ENCODE measurements at places on chromosomes 6 and 20. TPM values are rescaled to one million over a fixed set of nuclear protein-coding genes. Genes with fewer than 3 reads are reported as not detected.
A peak's percentile ranks its signal among the peaks of the same experiment; 100 is the strongest.

DNA sequence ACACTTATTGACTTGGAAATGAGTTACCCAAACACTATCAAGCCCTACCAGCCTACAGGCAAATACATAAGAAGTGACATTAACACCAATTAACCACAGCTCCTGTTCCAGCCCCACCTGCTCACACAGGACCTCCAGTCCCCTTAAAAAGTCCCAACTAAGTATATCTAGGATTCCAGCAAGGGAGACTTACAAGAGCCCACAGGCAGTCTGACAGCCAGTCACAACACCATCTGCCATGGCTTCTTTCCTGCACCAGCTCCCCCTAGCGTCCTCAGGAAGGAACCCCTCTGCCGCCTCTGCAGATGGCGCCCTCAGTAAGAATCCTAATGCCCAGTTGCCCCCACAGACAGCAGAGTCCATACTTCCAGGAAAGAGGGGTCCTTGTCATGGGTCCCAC is 122.1 kb downstream of the HIVEP2 start:
- DNase-seq = peak; percentile 20

GRCh38 chr20:37362231-37362792 is 16.4 kb downstream of the SRC start:
- DNase-seq = no peak

GRCh38 chr6:137863091-137863797 is 3.8 kb upstream of the TNFAIP3 start:
- DNase-seq = peak; percentile 55

B3GAT2 gene
- not detected for polyA plus RNA-seq

EPPIN gene
- not detected for polyA plus RNA-seq

DNA sequence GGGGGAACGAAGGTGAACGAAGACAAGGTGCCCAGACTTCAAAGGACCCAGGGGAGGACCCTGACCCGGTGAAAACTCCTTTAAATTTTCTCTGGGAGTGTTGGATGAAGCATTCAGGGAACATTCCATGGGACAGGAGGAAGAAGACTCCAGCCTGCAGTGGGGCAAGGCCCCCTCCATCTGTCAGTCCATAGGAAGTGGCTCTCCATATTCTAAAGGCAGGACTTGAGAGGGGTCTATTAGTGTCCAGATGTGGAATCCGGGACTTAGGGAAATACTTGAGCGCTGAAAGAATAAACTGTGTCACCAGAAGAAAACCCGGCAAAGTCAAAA is 3.2 kb upstream of the BPIFA2 start:
- DNase-seq = no peak

DNA sequence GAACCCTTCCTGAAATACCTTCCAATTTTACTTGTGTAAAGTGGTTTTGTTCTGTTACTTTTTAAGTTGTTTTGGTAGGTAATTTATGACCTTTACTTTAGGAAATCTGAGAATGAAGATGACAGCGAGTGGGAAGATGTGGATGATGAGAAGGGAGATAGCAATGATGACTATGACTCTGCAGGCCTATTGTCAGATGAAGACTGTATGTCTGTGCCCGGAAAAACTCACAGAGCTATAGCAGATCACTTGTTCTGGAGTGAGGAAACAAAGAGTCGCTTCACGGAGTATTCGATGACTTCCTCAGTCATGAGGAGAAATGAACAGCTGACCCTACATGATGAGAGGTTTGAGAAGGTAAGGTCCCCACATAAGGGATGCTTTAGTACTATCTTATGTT is 6.6 kb upstream of the ZC2HC1B start:
- DNase-seq = no peak

OR2J3 gene
- polyA plus RNA-seq = not detected

GRCh38 chr6:21891080-21891479 is 297.5 kb downstream of the SOX4 start:
- no peak for DNase-seq

- no peak for DNase-seq
These were observed 58.8 kb upstream of the MPC1 start for GRCh38 chr6:166441325-166442078.

DNA sequence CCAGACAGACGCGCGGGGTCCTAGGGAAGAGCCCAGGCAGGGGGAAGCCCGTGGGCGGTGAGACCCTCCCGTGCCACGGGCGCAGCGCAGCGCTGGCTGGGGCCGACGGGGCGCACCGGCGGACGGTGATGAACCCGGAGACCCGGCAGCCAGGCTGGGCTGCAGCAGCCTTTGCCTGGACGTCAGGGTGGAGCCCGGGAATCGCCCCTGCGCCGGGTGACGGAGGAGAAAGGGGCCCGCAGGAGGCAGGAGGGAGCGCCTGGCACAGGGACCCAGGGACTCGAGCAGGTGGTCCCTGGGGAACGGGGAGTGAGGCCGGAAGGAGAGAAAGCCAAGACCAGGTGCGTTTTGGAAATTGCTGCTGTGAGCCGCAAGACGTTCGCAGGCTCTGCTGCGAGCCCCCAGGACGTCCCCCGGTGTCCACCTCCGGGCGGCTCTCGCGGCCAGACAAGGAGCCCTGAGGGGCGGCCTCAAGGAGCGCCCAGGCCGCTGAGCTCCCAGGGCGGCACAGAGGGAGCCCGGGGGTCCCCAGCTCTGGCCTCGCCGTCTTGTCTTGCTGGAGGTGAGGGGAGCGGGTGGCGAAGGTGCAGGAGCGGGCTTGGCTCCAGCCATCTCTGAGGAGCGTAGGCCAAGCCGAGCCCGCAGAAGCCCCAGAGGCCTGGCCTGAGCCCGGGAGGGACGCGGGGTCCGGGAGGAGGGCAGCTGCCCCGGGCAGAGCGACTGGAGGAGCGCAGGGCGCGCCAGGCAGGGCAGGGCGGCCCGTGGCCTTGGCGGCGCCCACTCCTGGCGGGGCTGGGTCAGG is 191.2 kb upstream of the PDE10A start:
- DNase-seq = no peak

TAP2 gene
- 12.6 TPM for polyA plus RNA-seq

GRCh38 chr6:82785206-82785605 is 280.4 kb downstream of the UBE3D start:
- no peak for DNase-seq

- DNase-seq = no peak
These were observed 196.3 kb upstream of the UST start for GRCh38 chr6:148550569-148550968.

DNA sequence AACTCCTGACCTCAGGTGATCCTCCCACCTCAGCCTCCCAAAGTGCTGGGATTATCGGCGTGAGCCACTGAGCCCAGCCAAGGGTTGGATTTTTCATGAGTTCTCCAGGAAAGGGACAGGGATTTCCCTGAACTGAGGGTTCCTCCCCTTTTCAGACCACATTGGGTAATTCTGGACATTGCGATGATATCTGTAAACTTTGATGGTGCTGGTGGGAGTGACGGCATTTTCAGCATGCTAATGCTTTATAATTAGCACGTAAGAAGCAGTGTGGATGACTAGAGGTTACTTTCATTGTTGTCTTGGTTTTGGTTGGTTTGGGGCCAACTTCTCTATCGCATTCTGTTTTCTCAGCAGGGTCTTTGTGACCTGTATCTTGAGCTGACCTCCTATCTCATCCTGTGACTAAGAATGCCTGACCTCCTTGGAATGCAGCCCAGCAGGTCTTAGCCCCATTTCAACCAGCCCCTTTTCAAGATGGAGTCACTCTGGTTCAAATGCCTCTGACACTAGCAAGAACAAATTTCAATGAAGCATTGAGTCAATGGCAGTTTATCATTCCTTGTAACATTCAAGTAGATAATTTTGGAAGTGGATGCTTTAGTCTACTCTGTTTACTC is 156.5 kb downstream of the TTLL2 start:
- DNase-seq = no peak

DNA sequence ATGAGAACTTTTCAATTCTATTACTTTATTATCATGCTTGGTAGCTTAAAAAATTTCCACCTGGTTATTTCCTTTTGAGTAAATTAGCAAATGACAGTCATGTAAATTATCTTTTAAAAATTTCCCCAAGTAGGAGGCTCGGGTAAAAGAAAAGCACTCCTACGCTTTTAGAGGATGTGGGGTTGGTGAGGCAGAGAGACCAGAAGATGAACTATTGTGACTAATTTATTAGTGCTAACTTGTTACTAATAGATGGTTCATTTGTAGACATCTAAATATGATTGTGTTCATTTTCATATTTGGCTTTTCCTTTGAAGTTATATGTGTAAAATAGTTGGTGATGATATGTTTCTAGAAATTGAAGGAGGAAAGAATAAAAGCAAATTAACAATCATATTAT is 27.0 kb downstream of the ZNF292 start:
- no peak for DNase-seq

All from CD14-positive monocyte (primary cell).